Uterus (tissue), 4 donors: ENCODE measurements at places on chromosomes 5 and 9. TPM values are rescaled to one million over a fixed set of nuclear protein-coding genes. Genes with fewer than 3 reads are reported as not detected.

- no peaks in the 10 kb centered on the region for H3K27me3 ChIP-seq
- no peak for DNase-seq
- H3K27ac ChIP-seq, result no peak overlapping the region
- H3K36me3 ChIP-seq, result no peaks in the 10 kb centered on the region
These were observed 666.3 kb downstream of the DNAH5 start for GRCh38 chr5:13278148-13278547.

FAXDC2 gene
- 28.2 TPM for total RNA-seq

GRCh38 chr5:14712131-14712530 is 47.6 kb downstream of the OTULIN start:
- H3K27me3 ChIP-seq, result no peaks in the 10 kb centered on the region
- no peak for DNase-seq
- H3K4me1 ChIP-seq, result no peaks in the 10 kb centered on the region
- H3K4me3 ChIP-seq, result no peak overlapping the region
- H3K36me3 ChIP-seq, result no peaks in the 10 kb centered on the region

- H3K4me1 ChIP-seq, result no peaks in the 10 kb centered on the region
- no peak for DNase-seq
- H3K27me3 ChIP-seq, result no peaks in the 10 kb centered on the region
- no peaks in the 10 kb centered on the region for H3K36me3 ChIP-seq
- no peak overlapping the region for H3K27ac ChIP-seq
- H3K4me3 ChIP-seq, result no peak overlapping the region
These were observed 32.1 kb downstream of the PROP1 start for GRCh38 chr5:177963966-177964365.

GPRIN1 gene
- total RNA-seq, result 0.40 TPM

- no peak overlapping the region for H3K27ac ChIP-seq
- H3K36me3 ChIP-seq, result no peaks in the 10 kb centered on the region
- H3K4me3 ChIP-seq, result no peak overlapping the region
- peaks cover 11% of the 10 kb centered on the region for H3K4me1 ChIP-seq
- no peak for DNase-seq
These were observed 5.6 kb downstream of the EDF1 start for GRCh38 chr9:136860529-136860928.

PCDHGB5 gene
- 24.7 TPM for total RNA-seq

DNA sequence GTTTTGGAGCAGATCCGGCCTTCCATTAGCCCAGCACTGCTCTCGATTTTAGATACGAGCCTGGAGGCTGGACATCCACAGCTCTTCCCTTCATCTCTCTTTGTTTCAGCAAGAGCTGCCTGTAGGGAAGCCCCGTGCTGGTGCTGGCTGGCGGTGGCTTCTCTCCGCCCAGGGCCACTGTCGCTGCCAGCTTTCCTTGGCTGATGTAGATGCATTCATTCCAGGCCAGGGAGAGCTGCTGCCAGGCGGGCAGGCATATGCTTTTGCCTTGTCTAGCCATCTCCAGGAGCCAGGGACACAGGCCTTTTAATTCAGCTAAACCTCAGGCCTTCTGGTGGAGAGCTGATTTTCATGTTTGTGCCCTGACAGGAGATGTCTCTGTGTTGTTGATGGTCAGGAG is 409.3 kb upstream of the CLINT1 start:
- no peaks in the 10 kb centered on the region for H3K4me1 ChIP-seq
- no peak overlapping the region for H3K27ac ChIP-seq
- no peak for DNase-seq
- no peaks in the 10 kb centered on the region for H3K27me3 ChIP-seq
